ENCODE measurements at places on chromosomes 3 and 15. TPM values are rescaled to one million over a fixed set of nuclear protein-coding genes. Genes with fewer than 3 reads are reported as not detected.

The ATP13A5 gene
- total RNA-seq: 0.03 TPM

The TAGLN3 gene
- total RNA-seq: 3.5 TPM

The LTK gene
- total RNA-seq: 0.07 TPM

The FBXW12 gene
- total RNA-seq: 0.07 TPM

The TRH gene
- 0.59 TPM for total RNA-seq

The LMOD3 gene
- not detected for total RNA-seq

The EAF2 gene
- 5.5 TPM for total RNA-seq

The ERICH6 gene
- not detected for total RNA-seq

The GOLGA8S gene
- total RNA-seq: not detected

The CSNK1G1 gene
- 8.9 TPM for total RNA-seq

The CPA3 gene
- total RNA-seq: not detected

The ATP8B4 gene
- total RNA-seq: not detected

The CD200R1 gene
- 0.18 TPM for total RNA-seq

The INSYN1 gene
- 5.1 TPM for total RNA-seq

The GPR176 gene
- 43.6 TPM for total RNA-seq

All from H7 (cell line).